Occipital lobe (tissue), 3 donors: ENCODE measurements at places on chromosomes 2 and 18. TPM values are rescaled to one million over a fixed set of nuclear protein-coding genes. Genes with fewer than 3 reads are reported as not detected.

TEKT4 gene
- 0.31 TPM for total RNA-seq

DNA sequence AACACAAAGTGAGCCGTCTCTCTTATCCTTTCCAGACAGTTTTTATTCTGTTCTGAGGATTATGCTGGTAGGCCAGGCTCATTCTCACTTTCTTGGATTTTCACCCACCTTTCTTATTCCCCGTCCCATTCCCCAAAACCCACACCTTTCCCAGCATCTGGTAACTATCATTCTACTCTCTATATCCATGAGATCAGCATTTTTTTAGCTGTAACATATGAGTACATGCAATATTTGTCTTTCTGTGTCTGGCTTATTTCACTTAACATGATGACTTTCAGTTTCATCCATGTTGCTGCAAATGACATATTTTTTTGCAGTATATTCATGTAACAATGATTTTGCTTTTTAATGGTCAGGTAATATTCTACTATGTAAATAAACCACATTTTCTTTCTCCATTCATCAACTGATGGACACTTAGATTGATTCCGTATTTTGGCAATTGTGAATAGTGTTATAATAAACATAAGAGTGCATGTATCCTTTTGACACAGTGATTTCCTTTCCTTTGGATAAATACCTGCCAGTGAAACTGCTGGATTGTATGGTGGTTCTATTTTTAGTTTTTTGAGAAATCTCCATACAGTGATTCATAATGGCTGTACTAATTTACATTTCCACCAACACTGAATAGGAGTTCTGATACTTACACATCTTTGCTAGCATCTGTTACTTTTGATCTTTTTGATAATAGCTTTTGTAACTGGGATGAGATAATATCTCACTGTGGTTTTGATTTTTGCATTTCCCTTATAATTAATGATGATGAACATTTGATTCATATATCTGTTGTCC is 289.3 kb downstream of the RPRM start:
- no peak for DNase-seq

GRCh38 chr2:24076849-24077534 is 866 bp upstream of the SF3B6 start:
- no peak for DNase-seq

DNA sequence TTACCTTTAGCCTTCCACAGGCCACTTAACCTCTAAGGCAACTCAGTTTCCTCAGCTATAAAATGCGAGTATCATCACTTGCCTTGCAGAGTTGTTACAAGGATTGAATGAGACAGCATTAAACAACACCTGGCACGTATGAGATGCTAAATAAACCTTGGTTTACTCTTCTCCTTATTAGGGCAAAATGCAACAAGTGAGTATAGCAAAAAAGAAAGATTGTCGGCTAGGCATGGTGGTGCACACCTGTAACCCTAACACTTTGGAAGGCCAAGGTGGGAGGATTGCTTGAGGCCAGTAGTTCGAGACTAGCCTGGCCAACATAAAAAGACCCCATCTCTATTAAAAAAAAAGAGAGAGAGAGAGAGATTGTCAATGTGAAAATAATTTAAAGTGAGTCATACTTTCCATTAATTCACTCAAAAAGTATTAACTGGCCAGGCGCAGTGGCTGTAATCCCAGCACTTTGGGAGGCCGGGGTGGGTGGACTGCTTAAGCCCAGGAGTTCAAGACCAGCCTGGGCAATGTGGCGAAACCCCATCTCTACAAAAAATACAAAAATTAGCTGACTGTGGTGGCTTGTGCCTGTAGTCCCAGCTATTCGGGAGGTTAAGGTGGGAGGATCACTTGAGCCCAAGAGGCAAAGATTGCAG is 8.0 kb downstream of the ATAD2B start:
- DNase-seq: no peak

CFAP221 gene
- total RNA-seq: 5.6 TPM

DNA sequence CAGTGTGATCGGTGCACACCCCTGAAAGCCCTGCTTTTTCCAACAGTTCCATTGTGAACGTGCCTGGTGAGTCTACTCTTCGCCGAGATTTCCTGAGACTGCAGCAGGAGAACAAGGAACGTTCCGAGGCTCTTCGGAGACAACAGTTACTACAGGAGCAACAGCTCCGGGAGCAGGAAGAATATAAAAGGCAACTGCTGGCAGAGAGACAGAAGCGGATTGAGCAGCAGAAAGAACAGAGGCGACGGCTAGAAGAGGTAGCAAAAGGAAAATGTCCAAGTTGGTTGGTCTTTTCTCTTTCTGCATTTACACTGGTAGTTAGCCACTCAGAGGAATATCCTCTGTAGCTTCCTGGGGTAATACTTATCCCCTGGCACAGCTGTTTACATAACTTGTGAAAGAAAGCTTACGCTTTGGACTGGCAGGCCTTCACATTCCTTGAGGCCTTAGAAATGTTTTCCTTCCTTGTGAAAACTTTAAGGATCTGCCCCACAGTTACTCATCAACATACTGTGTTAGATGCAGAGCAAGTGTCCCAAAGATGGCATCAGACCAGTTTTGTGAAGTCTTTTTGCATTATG is 146.6 kb downstream of the MAP4K4 start:
- no peak for DNase-seq

DNA sequence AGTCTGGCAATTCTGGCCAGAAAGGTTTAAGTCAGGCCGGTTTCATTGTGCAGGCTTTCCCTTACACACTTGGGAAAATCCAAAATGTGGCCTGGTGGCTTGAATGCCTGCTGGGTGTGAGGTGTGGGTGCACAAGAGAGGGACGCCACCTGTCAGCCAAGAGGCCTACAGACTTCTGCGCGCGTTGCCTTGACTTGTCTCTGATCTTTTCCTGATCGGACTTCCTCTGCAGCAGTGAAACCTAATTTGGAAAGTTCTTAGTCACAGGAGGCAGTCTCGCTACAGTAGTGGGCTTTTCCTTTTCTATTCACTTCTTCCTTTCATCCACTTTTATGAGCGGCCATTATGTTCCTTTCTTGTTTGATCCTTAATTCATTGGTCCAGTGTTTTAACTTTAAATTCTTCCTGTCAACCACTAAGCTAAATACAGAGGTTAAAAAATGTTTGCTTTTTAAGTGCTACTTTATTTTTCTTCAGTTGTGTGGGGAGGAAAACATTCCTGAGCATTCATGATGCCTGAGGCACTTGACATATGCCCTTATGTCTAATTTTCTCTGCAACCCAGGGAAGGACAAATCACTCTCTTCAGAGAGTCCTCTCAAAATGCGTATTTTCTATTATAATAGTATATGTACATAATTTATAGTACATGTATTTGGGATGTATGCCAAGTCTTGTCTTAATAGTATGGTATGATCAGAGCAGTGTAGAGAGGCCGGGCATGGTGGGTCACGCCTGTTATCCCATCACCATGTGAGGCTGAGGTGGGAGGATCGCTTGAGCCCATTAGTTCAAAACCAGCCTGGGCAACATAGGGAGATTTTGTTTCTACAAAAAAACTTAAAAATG is 128.9 kb downstream of the WDSUB1 start:
- DNase-seq: no peak

- peak; percentile 1 for DNase-seq
These were observed 62.3 kb upstream of the CCDC195 start for GRCh38 chr2:224778474-224778877.

- no peak for DNase-seq
These were observed 46.6 kb downstream of the CDK15 start for GRCh38 chr2:201852878-201853415.

GRCh38 chr18:37497853-37498518 is 67.6 kb downstream of the CELF4 start:
- DNase-seq: no peak

BOLL gene
- total RNA-seq: not detected

DNA sequence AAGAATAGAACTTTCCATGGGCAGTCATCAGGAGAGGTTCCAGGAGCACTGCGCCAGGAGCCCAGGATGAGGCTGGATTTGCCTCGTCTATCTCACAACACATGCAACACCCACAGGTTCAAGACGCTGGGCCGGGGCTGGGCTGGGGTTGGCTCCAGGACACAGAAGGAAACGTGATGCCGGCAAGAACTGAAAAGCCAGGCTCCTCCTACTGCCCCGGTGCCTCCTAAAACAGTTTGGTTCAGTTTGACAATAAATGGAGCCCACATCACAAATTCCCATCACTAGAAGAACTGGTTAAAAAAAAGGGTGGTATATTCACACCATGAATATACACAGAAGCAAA is 75.9 kb downstream of the INHBB start:
- no peak for DNase-seq

DNA sequence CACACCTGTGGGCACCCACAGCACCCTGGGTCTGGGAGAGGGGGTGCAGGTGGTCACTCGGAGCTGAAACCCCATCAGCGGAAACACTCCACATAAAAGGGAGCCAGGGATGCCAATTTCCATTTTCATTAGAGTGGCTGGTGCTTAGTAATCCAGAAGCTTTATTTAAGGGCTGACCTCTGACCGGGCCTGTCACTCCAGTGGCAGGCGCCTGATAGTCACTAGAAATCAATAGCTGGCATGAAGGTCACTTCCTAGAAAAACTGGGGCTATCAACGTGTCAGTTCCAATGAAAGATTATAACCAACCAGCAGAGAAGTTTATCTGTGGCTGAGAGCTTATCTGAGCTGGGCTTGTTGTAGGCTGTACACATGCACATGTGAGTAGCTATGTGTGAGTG is 333.7 kb upstream of the SKOR2 start:
- no peak for DNase-seq

GRCh38 chr2:37871456-37872191 is 53.5 kb upstream of the RMDN2 start:
- DNase-seq: no peak

- DNase-seq: no peak
These were observed 10.8 kb downstream of the HK2 start for GRCh38 chr2:74844752-74845151.

TTR gene
- 0.31 TPM for total RNA-seq

LYPD6 gene
- total RNA-seq: 14.3 TPM

GRCh38 chr2:106342831-106343251 is 125.4 kb downstream of the RGPD3 start:
- no peak for DNase-seq

DNA sequence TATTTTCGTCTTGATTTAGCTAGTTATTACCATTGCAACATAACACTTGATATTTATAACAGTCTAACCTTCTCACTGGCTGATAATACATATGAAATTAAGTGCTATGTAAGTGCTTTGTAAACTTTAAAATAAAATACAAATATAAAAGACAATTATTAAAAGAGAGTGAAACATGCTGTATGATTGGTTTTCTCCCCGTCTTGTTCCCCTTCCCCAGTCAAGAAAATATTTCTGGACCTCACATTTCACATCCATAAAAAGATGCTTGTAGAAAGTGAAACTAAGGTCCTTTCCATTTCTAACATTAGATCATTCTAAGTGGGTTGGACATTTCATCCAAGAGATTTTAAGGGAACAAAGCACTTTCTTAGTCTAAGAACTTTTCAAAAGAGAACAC is 310.2 kb upstream of the LRATD1 start:
- DNase-seq: no peak

DNA sequence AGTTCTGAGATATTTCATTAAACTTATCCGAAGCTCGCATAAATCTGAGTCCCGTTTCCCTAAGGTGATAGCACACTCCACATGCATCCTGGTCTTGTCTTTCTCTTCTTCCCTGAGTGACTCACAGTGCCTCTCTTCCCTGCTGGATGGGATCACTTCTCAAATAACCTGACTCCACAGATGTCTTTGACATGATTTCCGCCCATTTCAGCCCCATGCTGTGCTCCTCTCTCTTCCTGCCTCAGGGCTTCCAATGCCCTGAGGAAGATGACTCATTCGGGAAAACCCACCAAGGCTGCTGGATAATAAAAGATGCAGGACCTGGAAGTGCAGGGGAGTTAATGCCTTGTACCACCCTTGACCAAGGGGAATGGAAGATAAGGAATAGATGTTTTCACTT is 441.7 kb upstream of the SOX11 start:
- no peak for DNase-seq

DNA sequence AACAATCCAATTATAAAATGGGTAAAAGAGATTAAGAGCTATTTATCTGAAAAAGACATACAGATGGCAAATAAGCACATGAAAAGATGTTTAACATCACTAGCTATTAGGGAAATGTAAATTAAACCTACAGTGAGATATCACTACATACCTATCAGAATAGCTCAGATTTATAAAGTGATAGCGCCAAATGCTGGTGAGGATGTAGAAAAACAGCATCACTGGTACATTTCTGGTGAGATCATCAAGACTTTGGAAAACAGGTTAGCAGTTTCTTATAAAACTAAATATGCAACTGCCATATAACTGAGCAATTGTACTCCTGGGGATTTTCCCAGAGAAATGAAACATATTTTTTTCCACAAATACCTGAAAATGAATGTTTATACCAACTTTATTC is 100.4 kb downstream of the ACOXL start:
- no peak for DNase-seq

- no peak for DNase-seq
These were observed 154.8 kb downstream of the ZEB2 start for GRCh38 chr2:144364944-144365738.

GRHL1 gene
- total RNA-seq: 4.1 TPM

DSG3 gene
- 0.16 TPM for total RNA-seq

GRCh38 chr2:239470151-239470900 is 69.5 kb upstream of the HDAC4 start:
- no peak for DNase-seq

GRCh38 chr18:56389190-56389589 is 249.2 kb downstream of the TXNL1 start:
- DNase-seq: no peak

- DNase-seq: no peak
These were observed 268.3 kb upstream of the SPRED2 start for GRCh38 chr2:65700720-65701119.

DNA sequence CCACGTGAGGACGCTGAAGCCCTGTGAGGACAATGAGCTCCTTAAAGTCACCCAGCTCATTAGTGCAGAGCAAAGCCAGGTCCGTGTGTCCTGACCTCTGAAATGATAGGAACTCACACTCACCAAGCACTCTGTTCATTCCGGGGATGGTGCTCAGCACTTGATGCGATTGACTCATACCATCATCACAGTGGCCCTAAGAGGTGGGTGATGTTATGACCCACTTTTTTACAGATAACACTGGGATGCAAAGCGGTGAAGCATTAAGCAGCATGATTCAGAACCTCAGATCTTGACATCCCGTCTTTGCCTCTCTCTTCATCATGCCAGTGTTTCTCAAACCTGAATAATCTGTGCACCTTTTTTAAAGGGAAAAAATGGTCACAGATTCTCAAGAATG is 234.8 kb downstream of the ALPK2 start:
- DNase-seq: no peak

- DNase-seq: no peak
These were observed 229.3 kb upstream of the AGAP1 start for GRCh38 chr2:235264512-235264911.

DNA sequence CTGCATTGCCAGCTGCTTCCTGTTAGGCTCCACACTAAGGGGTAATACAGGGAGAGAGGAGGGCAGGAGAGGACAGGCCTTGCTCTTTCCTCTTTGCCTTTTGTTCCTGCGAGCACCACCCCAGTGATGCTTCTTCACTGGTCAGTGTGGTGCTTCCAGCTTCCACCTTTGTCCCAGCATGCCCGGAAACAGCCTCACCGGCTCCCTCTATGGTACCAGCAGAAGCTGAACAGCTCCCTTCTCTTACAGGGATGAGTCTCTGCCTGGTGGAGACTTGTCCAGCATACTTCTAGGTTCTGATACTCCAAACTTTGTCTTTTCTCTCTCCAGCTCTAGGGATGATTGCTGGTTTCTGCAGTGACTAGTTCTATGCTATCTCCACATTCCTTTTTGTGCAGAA is 413.3 kb downstream of the TSN start:
- DNase-seq: no peak
